ENCODE measurements at places on chromosomes 16 and 17. TPM values are rescaled to one million over a fixed set of nuclear protein-coding genes. Genes with fewer than 3 reads are reported as not detected.

The RNF43 gene
- 0.04 TPM for total RNA-seq

The MAF gene
- 31.3 TPM for total RNA-seq

The RPS15A gene
- 4,122 TPM for total RNA-seq

The NOTUM gene
- total RNA-seq, result 4.1 TPM

The ERI2 gene
- total RNA-seq, result 16.2 TPM

DNA sequence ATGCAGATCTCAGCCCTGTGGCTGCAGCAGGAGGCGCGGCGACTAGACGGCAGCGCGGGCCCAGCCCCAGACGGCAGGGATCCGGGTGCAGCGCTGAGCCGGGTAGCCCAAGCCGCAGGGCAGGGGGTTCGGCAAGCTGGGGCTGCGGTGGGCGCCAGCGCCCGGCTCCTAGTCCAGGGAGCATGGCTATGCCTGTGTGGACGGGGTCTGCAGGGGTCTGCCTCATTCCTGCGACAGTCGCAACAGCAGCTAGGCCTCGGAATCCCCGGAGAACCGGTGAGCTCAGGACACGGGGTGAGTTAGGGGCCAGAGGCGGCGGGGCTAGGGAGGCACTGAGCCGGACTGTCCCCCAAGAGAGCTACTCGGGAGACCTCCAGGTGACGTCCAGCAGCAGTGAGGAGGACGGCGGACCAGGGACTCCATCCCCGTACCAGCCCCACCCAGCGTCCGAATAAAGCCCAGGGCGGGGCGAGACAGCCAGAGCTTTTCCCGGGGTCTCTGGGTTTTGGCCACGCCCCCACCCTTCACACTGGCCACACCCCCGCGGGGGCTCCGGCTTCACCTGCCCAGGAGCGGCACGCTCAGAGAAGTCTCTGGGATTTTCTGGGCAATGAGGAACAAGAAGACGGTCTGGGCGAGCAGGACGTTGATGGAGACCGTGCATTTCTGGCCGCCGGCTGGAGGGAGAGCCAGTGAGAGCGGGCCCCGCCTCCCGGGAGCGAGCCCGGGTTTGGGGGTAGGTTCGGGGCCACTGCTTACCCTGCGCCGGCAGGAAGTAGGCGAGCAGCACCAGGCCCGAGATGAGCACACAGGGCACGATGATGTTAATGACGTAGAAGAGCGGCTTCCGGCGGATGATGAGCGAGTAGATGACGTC is 1.1 kb downstream of the C17orf107 start:
- peak; percentile 56 for DNase-seq
- no peak overlapping the region for H3K27ac ChIP-seq
- peak overlapping the region; percentile 8 for H3K4me3 ChIP-seq
- peaks cover 51% of the 10 kb centered on the region for H3K4me1 ChIP-seq
- H3K36me3 ChIP-seq, result peaks cover 21% of the 10 kb centered on the region
- H3K27me3 ChIP-seq, result peaks cover 38% of the 10 kb centered on the region

GRCh38 chr17:74006371-74006770 is 197.1 kb upstream of the RPL38 start:
- DNase-seq, result no peak
- no peaks in the 10 kb centered on the region for H3K36me3 ChIP-seq
- H3K4me1 ChIP-seq, result no peaks in the 10 kb centered on the region
- no peak overlapping the region for H3K27ac ChIP-seq
- no peak overlapping the region for H3K4me3 ChIP-seq

DNA sequence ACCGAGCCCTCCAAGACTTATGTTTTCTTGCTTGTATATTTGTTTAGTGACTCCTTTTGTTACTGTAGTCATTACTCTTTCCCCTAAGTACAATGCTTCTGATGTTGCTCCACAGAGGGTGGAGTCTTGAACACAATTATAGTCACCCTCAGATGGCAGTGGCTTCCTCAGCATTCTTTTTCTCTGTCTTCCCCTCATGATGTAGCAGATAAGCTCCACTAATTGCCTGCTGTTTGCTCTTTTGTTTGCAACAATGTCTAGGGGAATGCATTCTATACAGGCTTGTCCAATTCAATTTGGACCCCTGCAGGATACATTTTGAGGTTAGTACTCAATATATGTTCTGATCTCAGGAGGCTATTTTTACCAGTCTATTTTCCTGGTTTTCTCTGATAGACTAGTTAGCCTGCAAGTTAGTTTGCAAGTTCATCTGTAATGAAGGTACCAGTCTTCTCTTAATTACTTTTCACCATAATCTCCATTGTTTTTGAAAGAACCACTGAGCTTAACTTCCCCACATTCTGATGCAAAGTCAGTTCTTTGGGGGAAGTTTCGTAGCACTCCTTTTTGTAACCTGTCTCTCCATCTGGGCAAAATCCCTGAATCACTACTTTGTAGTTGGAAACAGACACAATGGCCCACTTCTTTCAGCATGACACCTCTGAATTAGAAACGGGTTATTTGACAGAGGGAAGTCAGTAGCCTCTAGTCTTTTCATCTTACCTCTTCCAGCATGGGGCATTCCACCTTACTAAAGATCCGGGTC is 1509.2 kb downstream of the CDH11 start:
- DNase-seq, result no peak
- H3K27me3 ChIP-seq, result no peaks in the 10 kb centered on the region
- no peak overlapping the region for H3K4me3 ChIP-seq
- H3K27ac ChIP-seq, result no peak overlapping the region
- no peaks in the 10 kb centered on the region for H3K4me1 ChIP-seq

DNA sequence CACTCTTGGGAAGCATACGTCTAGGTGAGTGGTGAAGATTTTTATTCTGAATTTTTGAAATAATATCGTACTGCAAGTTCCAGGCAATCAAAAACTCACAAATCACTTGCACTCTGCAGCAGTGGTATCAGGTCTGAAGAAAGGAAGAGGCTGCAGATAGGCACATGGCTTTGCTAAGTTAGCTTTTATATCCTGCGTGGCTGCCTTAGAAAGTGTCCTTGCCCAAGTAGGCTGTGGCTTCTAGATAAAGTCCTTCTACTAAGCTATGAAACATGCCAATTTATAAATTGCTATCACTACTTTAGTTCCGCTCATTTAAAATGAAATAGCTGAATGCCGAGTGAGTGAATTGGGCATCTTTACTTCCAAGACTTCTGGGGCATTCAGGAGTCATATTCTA is 17.9 kb downstream of the WWOX start:
- H3K27me3 ChIP-seq, result no peaks in the 10 kb centered on the region
- H3K27ac ChIP-seq, result no peak overlapping the region
- H3K4me1 ChIP-seq, result no peaks in the 10 kb centered on the region
- no peak for DNase-seq
- peaks cover 10% of the 10 kb centered on the region for H3K36me3 ChIP-seq
- H3K4me3 ChIP-seq, result no peak overlapping the region

GRCh38 chr16:58464047-58464915 is 35.7 kb upstream of the NDRG4 start:
- no peaks in the 10 kb centered on the region for H3K36me3 ChIP-seq
- H3K4me3 ChIP-seq, result peak overlapping the region; percentile 36
- no peak overlapping the region for H3K27ac ChIP-seq
- peaks cover 16% of the 10 kb centered on the region for H3K4me1 ChIP-seq
- DNase-seq, result no peak

DNA sequence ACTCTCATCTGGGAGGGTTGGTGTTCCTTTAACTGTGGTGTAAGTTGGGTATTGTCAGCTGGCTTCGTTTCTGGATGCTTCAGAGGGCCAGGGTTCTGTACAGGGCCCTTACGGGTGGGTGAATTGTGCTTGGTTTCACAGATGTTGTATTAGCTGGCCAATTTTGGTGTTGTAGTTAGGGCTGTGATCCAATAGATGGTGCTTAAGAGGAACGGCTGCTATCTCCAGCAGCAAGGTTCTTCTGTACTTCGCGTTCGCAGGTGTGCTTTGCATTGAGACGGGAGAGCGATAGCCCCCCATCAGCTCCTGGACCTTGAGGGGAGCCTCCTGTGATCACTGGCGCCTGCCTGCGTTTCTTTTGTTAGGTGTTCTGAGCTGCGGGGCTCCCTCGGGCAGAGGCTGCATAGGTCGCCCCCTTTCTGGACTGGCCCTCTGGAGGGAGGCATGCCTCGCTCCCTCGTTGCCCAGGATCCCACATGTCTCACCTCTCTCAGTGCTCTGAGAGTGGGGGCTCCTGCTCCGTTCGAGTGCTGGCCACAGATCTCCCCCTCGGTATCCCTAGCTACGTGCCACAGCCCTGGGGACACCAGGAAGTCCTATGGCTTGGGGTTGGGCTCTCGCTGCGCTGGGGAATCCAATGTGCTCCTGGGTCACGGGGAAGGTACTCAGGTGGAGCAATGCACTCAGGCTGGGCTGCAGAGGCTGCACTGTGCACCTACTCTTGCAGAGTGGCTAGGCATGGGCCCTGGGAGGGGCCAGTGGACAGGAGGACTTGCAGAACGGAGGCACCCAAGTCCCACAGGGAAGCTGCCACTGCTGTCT is 837 bp upstream of the PRDM7 start:
- H3K27me3 ChIP-seq, result peaks cover 28% of the 10 kb centered on the region
- H3K4me3 ChIP-seq, result peak overlapping the region; percentile 25
- DNase-seq, result peak; percentile 12
- peaks cover 6% of the 10 kb centered on the region for H3K4me1 ChIP-seq

DNA sequence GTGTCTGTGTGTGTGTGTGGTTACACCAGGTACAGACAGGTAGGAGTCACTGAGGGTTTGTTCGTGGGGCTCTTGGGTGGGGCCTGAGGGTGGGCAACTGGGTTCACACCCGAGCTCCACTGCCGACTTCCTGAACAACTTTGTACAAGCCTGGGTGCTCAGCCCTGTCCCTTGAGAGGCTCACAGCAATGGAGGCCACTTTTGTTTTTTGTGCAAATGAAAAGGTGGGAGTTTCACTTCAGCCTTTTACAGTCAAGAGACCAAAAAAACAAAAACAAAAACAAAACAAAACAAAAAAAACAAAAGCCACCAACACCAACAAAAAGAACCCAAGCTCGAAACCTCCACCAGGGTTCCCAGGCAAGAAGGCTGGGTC is 2.4 kb downstream of the RHBDF2 start:
- H3K27ac ChIP-seq, result peak overlapping the region; percentile 67
- peaks cover 12% of the 10 kb centered on the region for H3K27me3 ChIP-seq
- H3K36me3 ChIP-seq, result no peaks in the 10 kb centered on the region
- DNase-seq, result no peak
- H3K4me3 ChIP-seq, result no peak overlapping the region
- peaks cover 40% of the 10 kb centered on the region for H3K4me1 ChIP-seq

GRCh38 chr17:75891022-75891604 is 5.6 kb downstream of the TRIM65 start:
- H3K27ac ChIP-seq, result no peak overlapping the region
- no peaks in the 10 kb centered on the region for H3K27me3 ChIP-seq
- H3K36me3 ChIP-seq, result peaks cover 33% of the 10 kb centered on the region
- no peak for DNase-seq

DNA sequence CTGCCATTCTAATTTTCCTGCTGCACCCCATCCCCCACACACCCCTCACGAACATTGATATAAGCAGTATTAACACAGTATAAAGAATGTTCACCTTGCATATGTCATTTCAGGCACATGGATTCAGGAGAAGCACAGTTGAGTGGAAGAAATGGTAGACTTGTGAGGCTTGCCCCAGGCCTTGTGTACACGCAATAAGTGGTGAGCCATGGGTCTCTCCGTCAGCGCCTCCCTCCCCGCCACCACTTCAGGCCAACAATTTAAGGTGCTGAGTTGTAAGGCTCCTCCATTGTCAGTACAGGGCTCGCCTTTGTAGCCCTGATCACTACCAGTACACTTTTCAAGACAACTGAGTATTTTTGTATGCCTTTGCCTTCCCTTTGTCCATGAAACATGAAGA is 12.2 kb upstream of the CLEC18C start:
- H3K36me3 ChIP-seq, result peaks cover 64% of the 10 kb centered on the region
- no peak for DNase-seq
- H3K27ac ChIP-seq, result no peak overlapping the region
- no peaks in the 10 kb centered on the region for H3K27me3 ChIP-seq
- H3K4me1 ChIP-seq, result peaks cover 9% of the 10 kb centered on the region

- peak; percentile 20 for DNase-seq
- no peak overlapping the region for H3K4me3 ChIP-seq
- H3K4me1 ChIP-seq, result no peaks in the 10 kb centered on the region
- H3K36me3 ChIP-seq, result peaks cover 47% of the 10 kb centered on the region
- no peaks in the 10 kb centered on the region for H3K27me3 ChIP-seq
Measured at GRCh38 chr17:37570527-37571093, 38.6 kb downstream of the SYNRG start.

Data from muscle of leg (tissue), 16 donors.